ENCODE measurements at places on chromosomes 11 and 22.

DNA sequence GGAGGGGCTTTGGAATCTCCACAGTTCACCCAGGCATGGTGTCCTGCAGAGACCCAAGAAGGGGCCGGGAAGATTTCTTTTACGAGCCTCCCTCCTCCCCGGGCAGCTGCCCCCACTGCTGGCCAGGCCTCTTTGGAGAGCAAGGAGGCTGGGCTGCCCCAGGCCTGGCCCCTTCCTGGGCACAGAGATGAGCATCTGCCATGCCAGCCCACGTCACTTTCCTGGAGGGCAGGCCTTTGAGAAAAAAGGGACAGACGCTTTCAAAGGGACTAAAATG is 60.5 kb upstream of the FGF3 start:
- DNase-seq = no peak

DNA sequence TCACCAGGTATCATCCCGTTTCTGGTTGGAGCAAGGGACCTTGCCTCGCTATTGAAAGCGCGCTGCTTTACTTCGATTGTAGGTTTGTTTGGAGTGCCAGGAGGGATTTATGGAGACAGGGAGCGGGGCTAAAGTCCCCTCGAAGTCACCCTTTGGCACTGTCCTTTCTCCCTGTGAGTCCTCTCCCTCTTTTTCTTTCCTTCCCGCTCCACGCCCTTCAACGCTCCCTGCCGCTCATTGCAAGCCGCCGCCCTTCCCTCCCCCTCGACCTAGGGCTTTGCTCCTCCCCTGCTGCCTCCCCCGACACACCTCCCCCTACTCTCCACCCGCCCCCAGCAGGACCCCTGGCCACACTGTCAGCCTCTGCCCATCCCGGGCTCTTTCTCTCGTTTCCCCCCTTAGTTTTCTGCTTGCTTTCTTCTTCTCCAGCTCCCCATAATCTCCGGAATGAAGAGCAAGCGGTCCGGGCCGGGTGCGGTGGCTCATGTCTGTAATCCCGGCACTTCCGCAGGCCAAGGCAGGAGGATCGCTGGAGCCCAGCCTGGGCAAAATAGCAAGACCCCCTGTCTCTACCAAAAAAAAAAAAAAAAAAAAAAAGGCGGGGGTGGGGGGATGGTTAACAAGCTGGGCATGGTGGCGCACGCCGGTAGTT is 41.0 kb downstream of the AHNAK start:
- no peak for DNase-seq

DNA sequence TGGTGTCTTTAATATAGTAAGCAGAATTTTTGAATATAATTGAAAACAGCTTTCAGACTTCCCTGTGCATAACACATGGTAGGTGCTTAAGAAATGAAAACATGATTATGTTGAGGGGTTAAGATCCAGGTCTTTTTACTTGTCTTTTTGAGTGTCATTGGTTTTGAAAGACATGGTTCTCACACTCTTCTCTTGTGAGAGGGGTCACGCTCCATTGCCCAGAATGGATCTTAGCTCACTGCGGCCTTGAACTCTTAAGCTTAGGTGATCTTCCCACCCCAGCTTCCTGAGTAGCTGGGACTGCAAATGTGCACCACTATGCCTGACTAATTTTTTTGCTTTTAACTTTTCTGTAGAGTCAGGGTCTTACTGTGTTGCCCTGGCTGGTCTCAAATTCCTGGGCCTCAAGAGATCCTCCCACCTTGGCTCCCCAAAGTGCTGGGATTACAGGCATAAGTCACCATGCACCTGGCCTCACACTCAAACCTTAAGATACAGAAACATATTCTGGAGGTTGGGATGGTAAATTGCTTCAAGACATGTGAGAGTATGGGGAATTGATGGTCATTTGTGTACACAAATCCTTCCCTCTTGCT is 1.4 kb downstream of the SPCS2 start:
- DNase-seq = no peak

- DNase-seq = no peak
These were observed 77.0 kb downstream of the PRMT3 start for GRCh38 chr11:20464518-20464917.
